ENCODE measurements at places on chromosomes 11 and 22.
A peak's percentile ranks its signal among the peaks of the same experiment; 100 is the strongest.

- ATAC-seq, result no peak
These were observed 19.1 kb downstream of the SMIM38 start for GRCh38 chr11:69174841-69175240.

- no peak for ATAC-seq
These were observed 1060.0 kb downstream of the TBC1D22A start for GRCh38 chr22:47822422-47822821.

DNA sequence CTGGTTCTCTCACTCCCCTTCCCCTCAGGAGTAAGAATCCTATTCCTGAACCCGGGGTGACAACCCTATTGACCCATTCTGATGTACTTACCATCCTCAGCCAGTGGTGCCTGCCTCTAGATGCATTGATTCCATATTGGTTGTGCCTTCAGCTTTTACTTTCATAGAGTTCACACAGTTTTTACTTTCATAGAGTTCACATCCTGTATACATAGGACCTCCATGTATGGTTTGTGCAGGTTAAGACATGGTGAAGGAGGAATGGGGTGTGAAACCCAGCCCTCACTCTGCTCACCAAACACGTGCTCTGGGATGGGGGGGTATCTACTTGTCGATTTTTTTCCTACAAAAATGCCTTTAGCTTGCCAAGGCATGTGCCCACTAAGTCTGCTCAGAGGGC is 105.6 kb upstream of the TBCEL start:
- ATAC-seq, result no peak

DNA sequence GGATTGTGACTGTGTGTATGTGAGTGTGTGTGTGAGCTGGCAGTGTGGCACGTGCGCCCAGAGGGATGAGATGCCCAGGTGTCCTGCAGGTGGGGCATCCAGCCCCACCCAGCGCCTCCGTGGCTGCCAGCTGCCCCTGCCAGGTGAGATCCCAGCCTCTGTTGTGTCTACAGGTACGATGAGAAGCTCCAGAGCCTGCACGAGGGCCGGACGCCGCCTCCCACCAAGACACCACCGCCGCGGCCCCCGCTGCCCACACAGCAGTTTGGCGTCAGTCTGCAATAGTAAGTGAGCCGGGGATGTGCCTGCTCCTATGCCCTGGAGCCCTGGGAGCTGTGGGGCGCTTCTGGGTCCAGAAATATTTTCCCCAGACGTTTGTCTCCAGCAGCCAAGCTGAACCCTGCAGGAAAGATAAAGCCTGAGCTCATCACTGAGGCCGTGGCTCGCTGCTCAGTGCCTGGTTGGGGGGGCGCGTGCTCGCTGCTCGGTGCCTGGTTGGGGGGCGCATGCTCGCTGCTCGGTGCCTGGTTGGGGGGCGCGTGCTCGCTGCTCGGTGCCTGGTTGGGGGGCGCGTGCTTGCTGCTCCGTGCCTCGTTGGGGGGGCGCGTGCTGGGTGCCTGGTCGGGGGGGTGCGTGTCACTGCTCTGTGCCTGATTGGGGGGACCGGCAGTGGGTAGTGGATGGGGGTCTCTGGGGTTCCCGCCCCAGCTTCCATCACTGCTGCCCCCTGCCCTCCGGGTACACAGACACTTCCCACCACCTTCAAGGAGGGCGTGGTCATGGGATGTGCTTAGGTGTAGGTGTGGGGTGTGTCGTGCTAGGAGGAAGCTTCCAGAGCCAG is 73.2 kb downstream of the ARHGAP8 start:
- no peak for ATAC-seq

- no peak for ATAC-seq
These were observed 307.5 kb upstream of the ZC3H12C start for GRCh38 chr11:109785714-109786113.

DNA sequence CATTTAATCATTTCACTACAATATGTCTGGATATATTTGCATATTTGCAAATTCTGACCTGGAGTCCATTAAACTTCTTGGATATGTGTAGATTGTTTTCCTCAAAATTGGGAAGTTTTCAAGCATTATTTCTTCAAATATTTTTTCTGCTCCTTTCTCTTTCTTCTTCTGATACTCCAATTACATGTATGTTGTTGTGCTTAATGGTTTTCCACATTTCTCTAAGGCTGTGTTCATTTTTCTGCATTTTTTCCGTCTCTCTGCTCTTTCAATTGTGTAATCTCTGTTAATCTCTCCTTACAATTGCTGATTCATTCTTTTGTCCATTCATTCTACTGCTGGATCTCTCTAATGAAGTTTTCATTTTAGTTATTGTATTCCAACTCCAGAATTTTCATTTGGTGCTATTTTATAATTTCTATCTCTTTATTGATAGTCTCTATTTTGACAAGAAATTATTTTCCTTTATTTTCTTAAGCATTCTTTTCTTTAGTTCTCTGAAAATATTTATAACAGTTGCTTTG is 30.3 kb upstream of the EMID1 start:
- ATAC-seq, result no peak

GRCh38 chr22:20282901-20283673 is 15.0 kb upstream of the RTN4R start:
- ATAC-seq, result no peak

GRCh38 chr11:45051621-45052020 is 94.8 kb upstream of the PRDM11 start:
- no peak for ATAC-seq

DNA sequence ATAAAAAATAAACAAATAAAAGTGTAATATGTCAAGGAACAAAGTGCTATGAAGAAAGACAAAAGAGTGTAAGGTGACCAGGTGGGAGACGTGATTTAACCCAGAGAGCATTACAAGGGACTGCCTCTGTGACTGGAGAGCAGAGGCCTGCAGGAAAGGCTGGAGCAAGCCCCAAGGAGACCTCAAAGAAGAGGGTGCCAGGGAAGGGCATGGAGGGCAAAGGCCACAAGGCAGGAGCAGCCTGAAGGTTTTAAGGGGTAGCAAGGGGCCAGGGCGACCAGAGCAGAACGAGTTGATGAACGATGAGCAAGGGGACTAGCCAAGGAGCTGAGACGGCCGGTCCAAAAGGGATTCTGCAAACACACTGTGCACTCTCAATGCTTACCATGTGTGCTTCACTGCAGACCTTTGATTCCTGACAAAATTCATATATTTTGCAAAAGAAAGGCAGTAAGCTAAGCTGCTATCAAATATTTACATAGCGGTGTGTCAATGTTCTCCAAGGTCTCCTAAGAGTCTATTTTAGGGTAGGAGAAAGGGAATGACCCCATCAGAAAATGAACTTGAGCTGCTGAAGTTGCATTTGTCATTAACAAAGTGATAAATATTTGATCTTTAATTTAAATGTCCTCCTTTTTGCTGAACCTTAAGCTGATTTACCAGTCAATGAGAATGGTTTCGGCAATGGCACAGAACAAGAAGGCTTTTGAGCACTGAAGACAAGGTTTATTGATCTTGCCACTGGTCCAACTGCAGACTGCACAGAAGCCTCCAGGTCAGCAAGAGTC is 50.5 kb downstream of the SMCO4 start:
- ATAC-seq, result no peak

DNA sequence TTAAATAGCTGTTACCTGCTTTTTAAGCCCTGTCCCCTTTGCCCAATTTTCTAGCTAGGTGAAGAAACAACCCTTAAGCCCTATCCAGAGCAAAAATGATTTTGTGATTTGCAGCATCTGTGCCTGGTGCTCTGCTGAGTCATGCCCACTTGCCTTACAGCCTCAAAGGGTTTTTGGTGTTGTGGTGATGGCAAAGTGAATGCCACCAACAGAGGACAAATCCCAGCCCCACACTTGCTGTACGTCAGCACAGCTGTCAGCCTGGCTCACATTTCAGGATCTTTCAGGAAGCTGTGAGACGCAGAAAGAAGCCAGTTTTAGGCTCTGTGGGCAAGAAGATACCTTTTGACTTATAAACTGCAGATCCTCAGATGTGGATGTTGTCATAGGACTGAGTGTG is 401.7 kb downstream of the TENM4 start:
- no peak for ATAC-seq

GRCh38 chr11:27497284-27497866 is 9.2 kb downstream of the LIN7C start:
- no peak for ATAC-seq

DNA sequence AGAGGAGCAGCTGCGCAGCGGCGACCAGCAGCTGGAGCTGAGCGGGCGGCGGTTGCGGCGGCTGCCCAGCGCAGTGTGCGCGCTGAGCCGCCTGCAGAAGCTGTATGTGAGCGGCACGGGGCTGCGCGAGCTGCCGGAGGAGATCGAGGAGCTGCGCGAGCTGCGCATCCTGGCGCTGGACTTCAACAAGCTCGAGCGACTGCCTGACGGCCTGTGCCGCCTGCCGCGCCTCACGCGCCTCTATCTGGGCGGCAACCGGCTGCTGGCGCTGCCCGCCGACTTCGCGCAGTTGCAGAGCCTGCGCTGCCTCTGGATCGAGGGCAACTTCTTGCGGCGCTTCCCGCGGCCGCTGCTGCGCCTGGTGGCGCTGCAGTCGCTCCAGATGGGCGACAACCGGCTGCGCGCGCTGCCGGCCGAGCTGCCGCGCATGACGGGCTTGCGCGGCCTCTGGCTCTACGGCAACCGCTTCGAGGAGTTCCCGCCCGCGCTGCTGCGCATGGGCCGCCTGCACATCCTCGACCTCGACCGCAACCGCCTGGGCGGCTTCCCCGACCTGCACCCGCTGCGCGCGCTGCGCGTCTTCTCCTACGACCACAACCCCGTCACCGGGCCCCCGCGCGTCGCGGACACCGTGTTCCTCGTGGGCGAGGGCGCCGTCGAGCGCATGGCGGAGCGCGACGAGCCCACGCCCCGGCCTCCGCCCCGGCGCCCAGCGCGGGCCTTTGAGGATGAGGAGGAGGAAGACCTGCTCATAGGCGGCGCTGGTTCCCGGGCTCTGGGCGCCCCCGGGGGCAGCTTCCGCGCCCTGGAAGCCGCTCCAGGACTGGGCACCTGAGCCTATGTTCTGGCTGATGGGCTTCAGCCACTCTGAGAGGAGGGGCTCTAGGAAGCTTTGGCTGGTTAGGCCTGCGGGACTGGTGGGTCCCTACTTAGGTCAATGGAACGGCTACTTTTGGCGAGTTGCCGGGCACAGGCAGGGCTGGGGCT is 787 bp downstream of the LRRC10B start:
- ATAC-seq, result peak; percentile 81

GRCh38 chr22:42604403-42604802 is 10.3 kb downstream of the POLDIP3 start:
- no peak for ATAC-seq

DNA sequence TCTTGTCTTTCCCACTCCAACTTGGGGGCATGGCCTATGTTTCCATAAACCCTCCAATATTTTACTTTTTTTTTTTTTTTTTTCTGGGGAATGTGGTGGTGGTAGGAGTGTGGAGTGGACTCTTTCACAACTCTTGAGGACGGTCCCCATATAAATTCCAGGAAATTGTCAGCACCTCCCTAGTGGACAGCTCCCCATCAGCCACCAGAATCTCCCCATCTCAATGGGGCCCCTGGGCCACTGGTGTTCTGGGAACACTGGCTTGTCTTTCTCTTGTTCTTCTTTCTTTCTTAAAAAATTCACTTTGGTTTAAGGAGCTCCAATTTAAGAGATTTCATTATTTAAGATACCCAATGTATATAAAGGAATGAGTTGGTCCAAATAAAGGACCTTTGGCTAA is 74.1 kb downstream of the ADM start:
- ATAC-seq, result no peak

DNA sequence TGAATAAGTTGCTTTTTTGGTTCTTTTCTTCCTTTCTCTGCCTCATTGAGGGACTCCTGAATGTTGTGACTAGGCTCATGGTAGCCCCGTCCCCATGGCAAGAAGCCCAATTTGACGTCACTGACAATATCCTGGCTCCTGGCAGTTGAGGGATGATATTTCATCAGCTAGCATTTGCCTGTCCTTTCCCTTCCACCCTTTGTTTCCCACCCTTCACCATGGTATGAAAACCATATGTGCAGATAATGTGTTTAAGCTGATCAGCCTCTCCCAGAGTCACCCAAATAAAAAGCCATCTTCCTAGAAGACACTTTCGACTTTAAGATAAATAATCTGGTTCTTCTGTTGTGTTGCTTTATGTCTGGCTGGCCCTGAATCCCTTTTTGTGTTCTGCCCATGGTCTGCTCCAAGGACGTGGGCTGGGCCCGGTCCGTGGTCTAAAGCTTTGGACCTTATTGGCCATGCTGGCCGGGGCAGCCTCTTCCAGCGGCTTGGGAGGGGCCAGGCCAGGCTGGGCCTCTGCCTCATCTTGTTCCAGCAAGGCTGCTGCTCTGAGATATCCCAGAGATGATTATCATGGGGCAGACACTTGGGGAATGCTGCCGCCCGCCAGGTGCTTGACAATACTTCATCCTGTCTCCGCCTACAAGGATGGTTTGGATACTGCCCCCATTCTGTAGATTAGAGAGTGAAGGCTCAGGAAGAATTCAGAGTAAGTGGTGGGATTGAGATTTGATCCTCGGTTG is 5.1 kb downstream of the TSPAN18 start:
- no peak for ATAC-seq

GRCh38 chr11:64677441-64678023 is 45.5 kb downstream of the NRXN2 start:
- no peak for ATAC-seq

DNA sequence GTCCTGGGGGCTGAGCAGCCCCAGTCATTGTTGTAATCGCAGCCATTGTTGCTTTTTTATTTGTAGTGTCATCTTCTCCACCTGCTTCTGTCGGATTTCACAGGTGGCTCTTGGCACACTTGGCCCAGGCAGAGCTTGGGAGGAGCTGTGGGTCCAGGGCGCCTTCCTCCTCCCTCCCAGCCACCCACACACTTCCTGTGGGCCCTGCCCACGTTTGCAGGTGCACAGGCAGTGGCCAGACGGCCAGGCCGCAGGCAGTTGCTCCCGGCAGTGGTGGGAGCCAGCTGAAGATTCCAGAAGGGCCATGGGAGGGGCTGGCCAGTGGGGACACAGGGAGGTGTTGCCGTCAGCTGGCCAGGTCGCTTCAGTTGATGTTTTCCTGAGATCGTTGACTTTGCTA is 1191.9 kb downstream of the BRD1 start:
- ATAC-seq, result no peak

- no peak for ATAC-seq
These were observed 3.6 kb upstream of the MRPL23 start for GRCh38 chr11:1943576-1943975.

DNA sequence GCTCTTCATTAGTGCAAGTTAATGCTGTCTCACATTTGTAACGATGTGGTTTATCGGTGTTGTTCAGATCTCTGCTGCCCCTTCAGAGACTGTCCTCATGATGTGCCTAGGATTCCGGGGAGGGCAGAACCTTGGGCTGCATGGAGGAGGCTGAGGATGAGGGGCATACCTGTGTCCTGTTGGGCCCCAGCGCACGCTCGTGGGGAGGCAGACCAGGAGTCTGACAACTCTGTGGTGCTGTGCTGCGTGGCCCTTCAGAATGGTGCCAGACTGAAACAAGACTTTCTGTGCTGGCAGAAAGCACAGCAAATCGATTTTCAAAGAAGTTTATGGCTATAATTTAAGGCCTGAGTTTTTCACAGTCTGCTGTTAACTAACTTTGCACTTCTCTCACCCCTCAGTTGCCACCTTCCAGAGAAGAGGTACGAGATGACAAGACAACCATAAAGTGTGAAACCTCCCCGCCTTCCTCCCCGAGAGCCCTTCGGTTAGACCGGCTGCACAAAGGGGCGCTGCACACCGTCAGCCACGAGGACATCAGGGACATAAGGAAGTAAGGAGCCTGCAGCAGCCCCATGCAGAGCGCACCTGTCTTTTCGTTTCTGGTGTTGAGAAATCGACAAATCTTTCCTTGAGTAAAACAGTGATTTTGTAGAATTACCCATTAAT is 44.3 kb upstream of the CTTN start:
- ATAC-seq, result no peak

GRCh38 chr22:37418627-37419369 is 8.5 kb downstream of the ELFN2 start:
- ATAC-seq, result no peak

All from activated CD4-positive, CD25-positive, alpha-beta regulatory T cell treated with anti-CD3 and anti-CD28 coated beads, Interleukin-2, amount 50 U/mL, for 24 hours (primary cell).